ENCODE measurements at places on chromosomes 5 and 9.

DNA sequence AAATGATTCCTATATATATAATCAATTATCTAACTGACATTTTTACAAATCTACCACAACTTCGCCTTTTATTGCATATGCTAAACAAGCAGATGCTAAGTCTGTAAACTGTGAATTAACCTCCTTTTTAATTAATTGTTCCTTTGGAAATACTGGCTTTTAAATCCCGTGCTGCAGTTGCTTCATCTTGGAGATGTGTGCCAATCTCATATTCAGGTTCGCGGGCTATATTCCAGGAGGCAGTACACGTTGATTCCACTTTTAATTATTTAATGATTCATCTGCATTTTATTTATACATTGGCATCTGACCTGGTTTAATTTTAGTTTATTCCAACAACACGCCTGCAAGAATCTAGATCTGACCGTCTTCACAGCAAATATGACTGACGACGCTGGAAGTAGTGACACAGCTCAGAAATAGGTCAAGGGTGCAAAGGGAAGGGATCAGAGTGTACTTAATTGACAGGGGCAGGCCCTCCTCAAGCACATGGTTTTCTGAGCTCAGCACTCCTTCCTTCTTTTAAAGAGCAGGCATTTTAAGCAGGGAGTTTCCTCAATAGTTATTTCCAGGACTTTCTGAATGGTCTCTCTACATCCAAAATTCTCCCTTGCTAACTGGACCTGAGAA is 125.2 kb downstream of the GLIS3 start:
- DNase-seq, result no peak

DNA sequence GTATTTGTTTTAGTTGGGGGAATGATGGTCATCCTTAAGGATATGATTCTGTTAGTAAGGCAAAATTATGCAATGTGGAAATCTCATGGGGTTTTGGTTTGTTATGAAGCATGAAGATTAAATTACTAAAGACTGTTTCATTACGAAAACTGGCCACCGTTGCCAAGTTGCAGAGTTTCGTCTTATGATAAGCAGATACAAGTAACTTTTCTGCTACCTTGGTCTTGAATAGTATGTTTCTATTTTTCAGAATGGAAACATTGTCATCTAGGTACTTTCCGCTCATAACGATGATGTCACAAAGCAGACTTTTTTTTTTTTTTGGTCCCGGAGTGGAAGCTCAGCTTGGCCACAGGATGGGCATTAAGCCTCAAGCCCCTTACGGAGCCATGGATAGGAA is 4.2 kb downstream of the CCNI2 start:
- DNase-seq, result peak; percentile 86

DNA sequence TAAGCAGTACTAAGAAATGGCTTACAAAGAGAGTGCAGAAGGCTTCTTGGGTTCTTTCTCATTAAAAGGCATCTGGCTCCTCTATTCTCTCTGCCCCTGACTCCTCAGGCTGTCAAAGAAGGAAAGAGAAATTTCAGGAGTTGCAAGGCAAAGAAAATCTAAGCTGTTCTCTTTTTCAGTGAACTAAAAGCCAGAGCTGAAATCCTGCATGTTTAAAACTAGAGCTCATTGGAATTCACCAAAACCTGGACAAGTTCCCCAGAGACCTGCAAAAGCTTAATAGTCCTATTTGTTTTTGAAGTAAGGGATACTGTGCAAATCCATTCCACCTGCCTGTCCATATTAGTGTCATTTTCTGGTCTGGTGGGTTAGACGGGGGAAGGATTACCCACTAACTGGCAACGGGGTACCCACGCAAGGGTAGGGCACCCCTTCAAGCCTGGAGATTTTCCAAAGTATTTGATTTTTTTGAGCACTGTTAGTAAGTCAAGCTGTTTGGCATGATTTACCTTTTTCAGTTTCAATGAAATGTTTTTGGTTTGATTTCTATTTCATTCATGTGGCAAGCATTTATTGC is 179.3 kb downstream of the FSTL4 start:
- no peak for DNase-seq

GRCh38 chr9:1034271-1034670 is 15.9 kb upstream of the DMRT2 start:
- DNase-seq, result no peak

DNA sequence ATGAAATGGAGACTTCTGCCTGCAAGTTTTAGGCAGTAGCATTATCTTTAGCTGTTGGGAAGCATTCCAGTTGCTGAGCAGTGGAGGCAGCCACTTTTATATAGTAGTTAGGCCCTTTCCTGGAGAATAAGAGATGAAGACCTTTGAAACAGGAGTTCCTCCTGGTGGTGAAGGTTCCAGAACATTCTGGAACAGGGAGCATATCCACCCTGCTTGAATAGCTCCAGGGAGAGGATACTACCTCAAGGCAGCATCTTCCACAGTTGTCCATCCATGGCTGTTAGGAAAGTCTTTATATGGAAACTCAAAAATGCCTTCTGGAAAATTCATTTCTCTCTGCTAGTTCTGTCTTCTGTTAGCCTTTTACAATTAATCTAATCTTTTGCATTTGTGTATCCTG is 3.0 kb downstream of the ASPN start:
- no peak for DNase-seq

DNA sequence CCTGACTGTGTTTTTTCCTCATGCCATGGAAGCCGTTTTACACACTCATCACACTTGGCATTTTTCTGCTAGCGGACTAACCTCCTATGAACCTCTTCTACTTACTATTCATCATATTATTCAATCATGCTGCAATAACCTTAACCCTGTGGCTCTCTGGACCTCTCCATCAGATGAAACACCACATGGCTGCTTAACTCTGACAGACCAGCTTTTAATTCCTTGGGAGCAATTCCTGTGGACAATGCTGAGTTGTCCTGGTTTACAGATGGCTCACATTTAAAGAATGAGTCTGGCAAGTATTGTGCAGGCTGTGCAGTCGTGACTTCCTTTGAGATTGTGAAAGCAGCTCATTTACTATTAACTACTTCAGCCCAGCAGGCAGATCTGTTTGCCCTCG is 9.0 kb downstream of the OR1J1 start:
- no peak for DNase-seq

GRCh38 chr9:21883642-21884041 is 81.2 kb downstream of the MTAP start:
- no peak for DNase-seq

GRCh38 chr5:68688547-68688946 is 405.3 kb upstream of the SLC30A5 start:
- no peak for DNase-seq

All from GM13977 (cell line).